ENCODE measurements at places on chromosomes 5 and 9. TPM values are rescaled to one million over a fixed set of nuclear protein-coding genes. Genes with fewer than 3 reads are reported as not detected.

CTNNAL1 gene
- 114 TPM for total RNA-seq

IFNA2 gene
- not detected for total RNA-seq

FSTL4 gene
- total RNA-seq, result 0.17 TPM

BAAT gene
- total RNA-seq, result not detected

TLX3 gene
- total RNA-seq, result not detected

TTC16 gene
- not detected for total RNA-seq

LMX1B gene
- not detected for total RNA-seq

FOXD4L4 gene
- 0.09 TPM for total RNA-seq

EPB41L4B gene
- 0.22 TPM for total RNA-seq

TUSC1 gene
- total RNA-seq, result 10.3 TPM

ADRB2 gene
- 13.0 TPM for total RNA-seq

SLC46A2 gene
- total RNA-seq, result not detected

NR6A1 gene
- 1.3 TPM for total RNA-seq

P4HA2 gene
- total RNA-seq, result 46.3 TPM

ATP10B gene
- total RNA-seq, result under 0.01 TPM

DIRAS2 gene
- total RNA-seq, result 0.86 TPM

SREK1 gene
- 70.8 TPM for total RNA-seq

NEUROG1 gene
- total RNA-seq, result not detected

PKN3 gene
- 8.5 TPM for total RNA-seq

LCN1 gene
- total RNA-seq, result not detected

SV2C gene
- total RNA-seq, result under 0.01 TPM

KCNV2 gene
- not detected for total RNA-seq
